Glutamatergic neuron (in vitro differentiated cells): ENCODE measurements at places on chromosomes 6 and 20. TPM values are rescaled to one million over a fixed set of nuclear protein-coding genes. Genes with fewer than 3 reads are reported as not detected.

GPRC6A gene
- total RNA-seq: not detected

FOXA2 gene
- not detected for total RNA-seq

MAP1LC3A gene
- total RNA-seq: 143 TPM

BMP7 gene
- total RNA-seq: 8.7 TPM

VTA1 gene
- 34.0 TPM for total RNA-seq

SERPINB1 gene
- 8.2 TPM for total RNA-seq

CST7 gene
- total RNA-seq: not detected

C20orf141 gene
- not detected for total RNA-seq

TBXT gene
- total RNA-seq: not detected

GSTA3 gene
- not detected for total RNA-seq

POLR1C gene
- total RNA-seq: 18.9 TPM

RIPOR2 gene
- total RNA-seq: 82.2 TPM

NFATC2 gene
- total RNA-seq: not detected

PHACTR1 gene
- 50.7 TPM for total RNA-seq

LRRC1 gene
- total RNA-seq: 2.6 TPM

C6orf132 gene
- 0.25 TPM for total RNA-seq

OPRM1 gene
- total RNA-seq: not detected

TAF8 gene
- total RNA-seq: 16.2 TPM

TCP11 gene
- total RNA-seq: not detected

MYL9 gene
- total RNA-seq: 2.0 TPM

PRR18 gene
- not detected for total RNA-seq

CUL9 gene
- 51.6 TPM for total RNA-seq

RFX6 gene
- total RNA-seq: not detected
